ENCODE measurements at places on chromosomes 12 and 14.
A peak's percentile ranks its signal among the peaks of the same experiment; 100 is the strongest.

- DNase-seq, result no peak
These were observed 448.8 kb downstream of the FLRT2 start for GRCh38 chr14:85978582-85979250.

DNA sequence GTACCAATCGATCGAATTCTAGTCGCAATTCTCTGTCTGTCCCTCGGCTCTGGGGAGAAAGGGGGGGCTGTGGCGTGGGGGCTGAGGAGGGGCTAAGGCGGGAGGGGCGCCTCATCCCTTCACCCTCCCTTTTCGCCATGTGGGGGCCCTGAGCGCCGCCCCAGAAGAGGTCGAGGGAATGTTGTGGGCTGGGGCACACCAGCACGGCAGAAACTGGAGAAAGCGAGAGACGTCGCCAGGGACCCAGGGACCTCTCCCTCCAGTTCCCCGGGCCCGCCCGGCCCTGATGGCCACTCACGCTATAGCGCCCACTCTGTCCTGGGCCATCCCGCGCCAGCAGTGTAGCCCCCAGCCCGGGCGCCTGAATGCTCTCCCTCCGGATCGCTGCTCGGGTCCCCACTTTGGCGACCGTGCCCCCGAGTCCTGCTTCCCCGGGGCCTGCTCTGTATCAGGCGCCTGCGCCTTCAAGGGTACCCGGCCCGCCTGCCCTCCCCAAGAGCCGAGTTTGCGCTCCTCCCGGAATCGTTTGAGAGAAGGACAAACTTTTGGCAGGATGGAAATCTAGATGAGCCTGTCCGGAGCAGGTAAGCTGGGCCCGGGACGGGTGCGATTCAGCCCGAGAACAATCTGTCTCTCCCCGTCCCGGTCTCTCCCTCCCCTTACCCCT lies 62.6 kb downstream of the SMUG1 start:
- DNase-seq, result no peak

DNA sequence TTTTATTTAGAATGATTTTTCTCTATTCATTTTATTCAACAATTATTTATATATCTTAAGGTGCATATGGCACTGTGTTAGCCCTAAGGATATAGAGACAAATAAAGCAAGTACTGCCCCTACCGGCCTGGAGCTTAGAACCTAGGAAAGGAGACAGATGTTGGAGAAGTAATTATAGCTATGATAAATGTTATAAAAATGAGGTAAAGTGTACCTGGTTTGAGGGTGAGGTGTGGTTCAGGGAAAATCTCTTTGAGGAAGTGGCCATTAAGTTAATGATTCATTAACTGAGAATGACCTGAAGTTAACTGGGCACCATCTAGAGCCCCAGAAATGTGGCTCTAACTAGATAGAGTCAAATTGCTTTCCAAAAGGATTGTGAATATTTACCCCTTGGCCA lies 31.9 kb downstream of the CDKL1 start:
- no peak for DNase-seq

DNA sequence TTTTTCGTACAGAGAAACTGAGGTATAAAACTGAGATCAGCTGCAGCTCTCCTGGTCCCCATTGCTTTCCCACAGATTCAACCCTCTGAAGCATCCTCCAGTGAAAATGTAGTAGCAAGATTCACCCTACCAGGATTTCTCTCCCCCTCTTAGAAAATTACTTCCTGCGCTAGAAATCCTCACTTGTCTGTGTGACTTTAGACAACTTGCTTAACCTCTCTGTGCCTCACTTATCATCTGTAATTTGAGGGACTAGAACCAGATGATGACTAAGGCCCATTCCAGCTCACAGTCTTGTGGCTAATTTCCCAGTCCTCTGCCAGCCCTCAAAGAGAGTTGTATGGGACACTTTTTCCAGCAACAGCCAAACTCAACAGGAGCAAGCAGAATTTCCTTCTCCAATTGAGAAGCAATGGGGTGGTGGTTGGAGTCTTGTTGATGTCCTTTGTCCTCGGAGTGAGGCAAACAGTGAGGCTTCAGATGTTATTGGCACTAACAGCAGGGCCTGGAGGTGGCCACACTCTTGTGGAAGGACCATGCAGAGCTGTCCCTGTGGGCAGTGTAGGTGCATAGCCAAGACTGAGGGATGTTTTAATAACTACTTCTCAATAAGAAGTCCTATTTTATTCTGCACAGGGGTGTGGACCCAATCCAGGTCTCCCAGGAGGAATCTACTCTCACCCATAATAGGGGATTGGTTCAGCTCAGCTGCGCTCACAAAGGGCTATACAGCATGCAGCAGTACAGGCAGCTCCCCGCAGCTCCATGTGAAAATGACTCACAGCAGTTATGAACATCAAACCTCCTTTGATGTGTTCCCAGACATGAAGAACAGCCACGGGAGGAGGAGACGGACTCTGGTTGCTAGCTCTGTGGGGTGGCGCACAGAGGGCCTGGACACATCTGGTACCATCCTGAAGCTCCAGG lies 200.1 kb downstream of the DAD1 start:
- DNase-seq, result peak; percentile 78

Measured in fibroblast of skin of right quadriceps (primary cell).